ENCODE measurements at places on chromosomes 2 and 18.

GRCh38 chr2:145569108-145569507, 1049.2 kb upstream of the ZEB2 start:
- DNase-seq: no peak

GRCh38 chr2:191795715-191796114, 51.2 kb downstream of the CAVIN2 start:
- DNase-seq: no peak

GRCh38 chr2:220101980-220102379, 474.6 kb downstream of the SLC4A3 start:
- no peak for DNase-seq

DNA sequence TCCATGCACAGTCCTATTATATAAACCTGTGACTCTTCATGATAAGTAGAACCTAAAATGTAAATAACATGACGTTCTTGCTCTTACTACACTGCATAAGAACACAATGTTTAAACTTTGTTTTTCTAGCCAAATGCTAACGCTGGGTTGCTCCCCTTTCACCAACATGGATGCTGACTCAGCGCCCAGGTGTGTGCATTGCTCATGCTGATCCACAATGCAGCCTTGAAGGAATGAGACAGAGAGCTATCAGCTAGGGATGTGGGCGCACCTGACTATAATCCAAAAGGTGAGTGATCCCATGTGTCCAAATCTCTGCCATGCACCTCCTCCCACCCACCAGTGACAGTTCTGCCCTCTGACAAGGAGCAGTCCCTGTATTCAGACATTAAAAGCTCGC, 235.0 kb downstream of the IRS1 start:
- no peak for DNase-seq

- DNase-seq: no peak
These were observed 11.0 kb upstream of the ALPK2 start for GRCh38 chr18:58639751-58640427.

DNA sequence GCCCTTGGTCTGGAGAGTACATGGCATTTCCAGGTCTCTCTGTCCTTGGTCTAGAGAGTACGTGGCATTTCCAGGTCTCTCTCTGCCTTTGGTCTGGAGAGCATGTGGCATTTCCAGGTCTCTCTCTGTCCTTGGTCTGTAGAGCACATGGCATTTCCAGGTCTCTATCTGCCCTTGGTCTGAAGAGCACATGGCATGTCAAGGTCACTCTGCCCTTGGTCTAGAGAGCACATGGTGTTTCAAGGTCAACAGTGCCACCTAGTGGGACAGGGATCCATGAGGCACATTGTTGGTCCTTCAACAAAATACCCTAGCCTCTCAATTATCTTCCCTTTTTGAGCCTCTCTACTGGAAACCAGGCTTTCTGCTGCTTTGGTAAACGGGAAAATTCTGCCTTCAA, 250.2 kb downstream of the OTX1 start:
- no peak for DNase-seq

GRCh38 chr2:212083492-212083891, 455.1 kb downstream of the ERBB4 start:
- DNase-seq: no peak

DNA sequence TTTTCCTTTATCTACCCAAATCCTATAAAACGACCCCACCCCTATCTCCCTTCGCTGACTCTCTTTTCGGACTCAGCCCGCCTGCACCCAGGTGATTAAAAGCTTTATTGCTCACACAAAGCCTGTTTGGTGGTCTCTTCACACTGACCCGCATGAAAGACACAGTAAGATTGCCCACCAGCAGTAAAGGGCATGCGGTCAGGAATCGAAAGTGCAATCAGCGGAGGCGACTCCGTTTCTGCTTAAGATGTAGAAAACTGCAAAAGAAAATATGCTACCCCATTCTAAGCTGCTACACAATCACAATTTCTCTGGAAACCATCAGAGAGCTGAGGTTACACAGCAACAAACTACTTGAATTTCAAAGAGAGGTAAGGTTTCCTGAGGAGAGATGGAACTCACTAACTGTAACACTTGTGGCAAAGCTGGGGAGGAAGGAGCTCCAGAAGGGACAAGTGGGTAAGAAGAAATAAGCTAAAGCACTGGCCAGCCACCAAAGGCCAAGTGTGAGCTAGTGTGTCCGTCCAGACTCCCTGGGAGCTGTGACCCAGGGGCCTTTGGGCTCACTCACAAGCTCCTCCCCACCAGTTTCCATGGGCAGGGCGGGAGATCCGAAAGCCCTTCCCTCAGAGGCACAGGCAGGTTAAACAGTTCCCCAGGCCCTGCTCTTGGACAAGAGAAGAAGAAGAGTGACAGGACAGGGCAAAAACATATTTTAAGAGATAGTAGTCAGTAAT, 72.8 kb upstream of the TGFA start:
- DNase-seq: no peak

- no peak for DNase-seq
These were observed 319 bp upstream of the EN1 start for GRCh38 chr2:118847762-118848172.

All from stimulated activated CD4-positive, alpha-beta T cell treated with anti-CD3 and anti-CD28 coated beads, Interleukin-1b, Interleukin-23, amount 100 ng/mL, for 1 hour (primary cell).